ENCODE measurements at places on chromosomes 5 and 9. TPM values are rescaled to one million over a fixed set of nuclear protein-coding genes. Genes with fewer than 3 reads are reported as not detected.

The LHFPL2 gene
- total RNA-seq = 20.6 TPM

The WDR38 gene
- total RNA-seq = not detected

The PROB1 gene
- total RNA-seq = 5.6 TPM

The CD72 gene
- 1.1 TPM for total RNA-seq

The DMRTA1 gene
- total RNA-seq = 0.26 TPM

All from epithelial cell of alveolus of lung (primary cell).